NCI-H146 (cell line): ENCODE measurements at places on chromosomes 1 and 21.

DNA sequence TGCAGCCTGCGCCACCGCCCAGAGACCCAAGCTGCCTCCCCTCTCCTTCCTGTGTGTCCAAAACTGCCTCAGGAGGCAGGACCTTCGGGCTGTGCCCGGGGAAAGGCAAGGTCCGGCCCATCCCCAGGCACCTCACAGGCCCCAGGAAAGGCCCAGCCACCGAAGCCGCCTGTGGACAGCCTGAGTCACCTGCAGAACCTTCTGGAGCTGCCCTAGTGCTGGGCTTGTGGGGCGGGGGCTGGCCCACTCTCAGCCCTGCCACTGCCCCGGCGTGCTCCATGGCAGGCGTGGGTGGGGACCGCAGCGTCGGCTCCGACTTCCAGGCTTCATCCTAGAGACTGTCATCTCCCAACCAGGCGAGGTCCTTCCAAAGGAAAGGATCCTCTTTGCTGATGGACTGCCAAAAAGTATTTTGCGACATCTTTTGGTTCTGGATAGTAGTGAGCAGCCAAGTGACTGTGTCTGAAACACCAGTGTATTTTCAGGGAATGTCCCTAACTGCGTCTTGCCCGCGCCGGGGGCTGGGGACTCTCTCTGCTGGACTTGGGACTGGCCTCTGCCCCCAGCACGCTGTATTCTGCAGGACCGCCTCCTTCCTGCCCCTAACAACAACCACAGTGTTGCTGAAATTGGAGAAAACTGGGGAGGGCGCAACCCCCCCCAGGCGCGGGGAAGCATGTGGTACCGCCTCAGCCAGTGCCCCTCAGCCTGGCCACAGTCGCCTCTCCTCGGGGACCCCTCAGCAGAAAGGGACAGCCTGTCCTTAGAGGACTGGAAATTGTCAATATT, 19.0 kb upstream of the CCDC27 start:
- no peak for DNase-seq

GRCh38 chr21:26967062-26967913, at the start of gene ADAMTS5:
Gene ADAMTS5 (minus strand): TSS chr21:26967088. CDS start chr21:26966391, 697 bp downstream.
- DNase-seq = no peak

- DNase-seq = peak; percentile 4
These were observed 172.7 kb downstream of the TRIM33 start for GRCh38 chr1:114338191-114338890.

DNA sequence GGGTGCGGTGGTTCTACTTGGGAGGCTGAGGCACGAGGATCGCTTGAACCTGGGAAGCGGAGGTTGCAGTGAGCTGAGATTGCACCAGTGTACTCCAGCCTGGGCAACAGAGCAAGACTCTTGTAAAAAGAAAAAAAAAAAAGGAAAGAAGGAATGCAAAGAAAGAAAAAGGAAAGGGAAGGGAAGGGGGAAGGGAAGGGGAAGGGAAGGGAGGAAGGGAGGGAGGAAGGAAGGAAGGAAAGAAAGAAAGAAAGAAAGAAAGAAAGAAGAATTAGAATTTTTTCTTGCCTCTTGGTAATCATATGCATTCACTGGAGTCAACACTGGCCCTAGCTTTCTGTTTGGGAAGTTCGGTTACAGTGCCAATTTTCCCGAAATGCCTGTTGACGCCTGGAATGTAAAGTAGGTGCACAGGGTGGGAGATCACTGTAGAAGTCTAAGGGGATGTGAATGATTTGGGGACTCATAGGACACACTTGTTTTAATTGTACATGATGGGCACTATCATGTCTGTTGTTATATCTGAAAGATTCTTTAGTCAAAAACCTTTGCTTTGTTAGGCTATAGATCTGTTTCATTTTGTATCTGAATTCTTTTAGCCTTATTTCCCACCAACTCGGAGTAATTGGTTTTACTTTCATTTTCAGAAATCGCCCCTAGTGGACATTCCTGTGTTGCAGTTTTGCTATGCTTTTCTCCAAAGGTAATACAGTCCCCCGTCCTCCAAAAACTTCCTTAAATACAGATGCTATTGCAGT, 59.8 kb upstream of the MORC3 start:
- no peak for DNase-seq

- DNase-seq = no peak
These were observed 59.2 kb downstream of the CD34 start for GRCh38 chr1:207851696-207852095.

DNA sequence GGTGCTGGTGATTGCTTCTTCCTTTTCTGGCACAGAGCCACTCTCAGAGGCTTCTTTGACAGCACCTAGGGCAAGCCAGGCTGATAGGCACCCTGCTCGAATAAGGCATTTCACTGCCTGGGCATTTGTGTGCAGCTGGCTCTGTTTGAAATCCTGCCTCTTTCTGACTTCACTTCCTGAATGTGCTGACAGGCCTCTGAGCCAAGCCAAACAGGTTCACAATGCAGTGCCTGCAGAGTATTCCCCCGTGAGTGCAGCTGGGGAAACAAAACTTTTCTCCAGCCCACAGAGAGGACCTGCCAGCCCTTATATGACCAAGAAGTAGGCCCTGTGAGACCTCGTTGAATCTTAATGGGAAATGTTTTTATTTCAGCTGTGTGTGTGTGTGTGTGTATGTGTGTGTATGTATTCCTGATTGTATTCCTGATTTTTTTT, 10.4 kb downstream of the JUN start:
- peak; percentile 74 for DNase-seq

DNA sequence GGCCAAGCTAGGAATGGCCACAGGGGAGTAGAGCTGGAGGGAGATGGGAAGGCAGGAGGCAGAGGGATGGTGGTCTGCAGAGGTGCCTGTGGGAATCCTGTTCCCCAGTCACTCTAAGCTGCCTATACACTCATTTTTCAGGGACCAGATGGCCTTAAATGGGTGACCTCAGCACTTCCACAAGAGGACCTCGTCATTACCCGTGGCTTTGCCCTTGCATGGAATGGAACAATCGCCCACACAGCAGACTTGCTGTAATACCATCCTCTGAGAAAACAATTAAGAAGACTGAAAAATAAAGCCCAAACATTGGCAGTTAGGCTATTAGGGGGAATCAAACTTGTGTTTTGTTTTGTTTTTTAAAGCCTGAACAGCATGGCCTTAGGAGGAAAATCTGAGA, 12.9 kb upstream of the TNN start:
- no peak for DNase-seq

- no peak for DNase-seq
These were observed 24.5 kb downstream of the SSX2IP start for GRCh38 chr1:84665703-84666317.

GRCh38 chr21:27365394-27365793, 398.5 kb upstream of the ADAMTS5 start:
- no peak for DNase-seq

DNA sequence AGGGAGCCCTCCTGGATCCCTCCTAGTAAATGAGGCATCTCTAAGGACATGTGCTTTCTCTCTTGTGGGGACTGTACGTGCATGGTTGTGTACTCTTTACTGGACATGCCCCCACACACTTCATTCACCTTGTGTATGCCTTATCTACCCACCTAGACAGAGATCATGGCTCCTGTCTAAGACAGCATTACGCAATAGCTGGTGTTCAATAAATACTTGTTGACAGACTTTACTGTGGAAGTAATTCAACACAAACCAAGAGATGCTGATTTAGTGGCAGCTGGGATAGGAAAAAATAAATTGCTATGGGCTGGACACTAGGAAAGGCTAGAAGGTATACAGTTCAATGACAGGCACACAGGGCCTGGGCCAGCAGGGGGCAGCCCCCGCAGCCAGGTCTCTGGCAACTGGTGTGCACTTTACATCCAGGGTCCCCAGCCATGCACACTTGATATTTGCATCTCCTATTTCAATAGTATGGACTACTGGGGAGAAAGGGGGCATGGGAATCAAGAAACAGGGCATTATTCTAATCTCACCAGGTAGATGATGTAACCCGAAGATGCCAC, 24.2 kb downstream of the TRABD2B start:
- DNase-seq = no peak

DNA sequence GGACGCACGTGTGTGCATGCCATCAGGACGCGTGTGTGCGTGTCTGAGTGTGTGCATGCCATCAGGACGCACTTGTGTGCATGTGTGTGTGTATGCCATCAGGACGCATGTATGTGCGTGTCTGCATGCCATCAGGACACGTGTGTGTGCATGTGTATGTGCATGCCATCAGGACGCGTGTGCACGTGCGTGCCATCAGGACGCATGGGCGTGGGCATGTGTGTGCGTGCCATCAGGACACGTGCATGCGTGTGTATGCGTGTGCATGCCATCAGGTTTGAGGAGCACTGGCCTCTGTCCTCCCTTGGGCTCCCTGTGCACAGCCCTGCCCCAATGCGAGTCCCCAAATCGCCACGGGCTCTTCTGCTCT, 12.6 kb upstream of the C1QTNF12 start:
- no peak for DNase-seq

DNA sequence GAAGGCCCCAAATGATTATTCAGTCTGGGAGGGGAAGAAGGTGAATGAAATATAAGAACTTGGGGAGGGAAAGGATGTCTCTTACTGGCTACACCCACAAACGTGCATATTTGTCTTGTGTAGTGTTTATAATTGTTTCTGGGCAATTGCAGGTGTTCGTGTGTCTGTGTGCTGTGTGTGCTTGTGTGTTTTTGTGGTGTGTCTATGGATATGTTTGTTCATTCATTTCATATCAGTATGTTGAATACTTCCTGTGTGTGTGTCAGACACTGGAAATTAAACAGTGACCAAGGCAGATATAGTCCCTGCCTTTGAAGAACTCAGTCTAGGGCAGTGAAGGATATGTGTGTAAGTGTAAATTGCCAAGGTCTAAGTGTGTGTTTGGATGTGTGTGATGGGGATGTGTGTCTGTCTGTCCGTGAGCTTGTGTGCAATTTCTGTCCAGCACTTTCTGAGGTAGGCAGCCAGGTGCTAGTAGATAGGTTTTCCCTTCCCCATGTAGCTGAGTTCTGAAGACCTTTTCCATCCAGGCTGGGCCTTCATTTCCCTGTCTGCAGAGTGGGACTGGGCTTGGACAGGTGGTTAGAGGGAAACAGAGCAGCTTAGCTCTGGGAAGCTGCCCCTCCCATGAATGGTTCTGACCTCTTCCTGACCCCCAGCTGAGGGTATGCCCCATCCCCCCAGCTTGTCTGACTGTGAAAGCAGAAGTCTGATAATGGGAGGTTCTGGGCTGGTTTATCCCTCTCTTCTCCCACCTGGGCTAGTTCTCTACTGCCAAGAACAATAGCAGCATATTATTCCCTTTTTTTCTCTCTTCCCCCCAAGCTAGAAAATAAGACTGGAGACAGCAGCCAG, 3.8 kb downstream of the AGO1 start:
- DNase-seq = peak; percentile 5

DNA sequence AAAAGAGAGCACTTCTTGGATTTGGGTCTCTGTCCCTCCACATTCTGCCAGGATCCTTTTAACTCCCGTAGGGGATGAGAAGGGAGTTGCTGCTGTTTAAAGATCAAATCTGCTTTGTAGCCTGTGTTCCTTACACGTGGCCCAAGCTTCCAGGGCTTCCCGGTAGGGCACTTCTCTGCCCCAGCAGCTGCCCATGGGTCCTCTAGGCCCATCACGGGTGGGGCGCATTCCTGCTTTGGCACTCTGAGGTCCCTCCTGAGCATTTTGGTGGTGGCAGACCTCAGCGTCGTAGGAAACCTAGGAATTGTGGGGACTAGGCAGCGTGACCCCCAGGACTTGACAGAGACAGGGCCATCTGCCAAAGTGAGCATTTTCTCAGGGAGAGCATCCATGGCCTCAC, 420.3 kb upstream of the VAMP3 start:
- DNase-seq = no peak

- no peak for DNase-seq
These were observed 65.6 kb downstream of the KCNJ15 start for GRCh38 chr21:38322311-38322950.

GRCh38 chr21:33151941-33152731, 77.6 kb upstream of the IFNAR2 start:
- no peak for DNase-seq
